NCI-H1694 (cell line): ENCODE measurements at places on chromosomes 12 and 14.

DNA sequence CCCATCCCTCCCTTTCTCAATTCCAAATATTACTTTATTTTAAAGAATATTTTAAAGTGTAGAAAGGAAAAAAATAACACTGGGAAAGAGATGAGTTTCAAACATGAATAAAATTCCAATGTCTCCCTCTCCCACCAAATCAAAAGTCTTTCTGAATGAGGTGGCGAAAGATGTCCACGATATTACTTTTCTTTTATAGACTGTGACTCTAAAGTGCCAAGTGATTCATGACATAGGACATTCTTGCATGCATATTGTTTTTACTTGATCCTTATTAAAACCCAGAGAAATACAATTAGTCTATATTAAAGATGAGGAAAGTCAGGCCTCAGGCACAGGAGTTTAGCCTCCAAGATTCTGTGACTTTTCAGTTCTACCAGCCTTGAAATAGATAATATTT is 16.0 kb upstream of the LUM start:
- no peak for DNase-seq

DNA sequence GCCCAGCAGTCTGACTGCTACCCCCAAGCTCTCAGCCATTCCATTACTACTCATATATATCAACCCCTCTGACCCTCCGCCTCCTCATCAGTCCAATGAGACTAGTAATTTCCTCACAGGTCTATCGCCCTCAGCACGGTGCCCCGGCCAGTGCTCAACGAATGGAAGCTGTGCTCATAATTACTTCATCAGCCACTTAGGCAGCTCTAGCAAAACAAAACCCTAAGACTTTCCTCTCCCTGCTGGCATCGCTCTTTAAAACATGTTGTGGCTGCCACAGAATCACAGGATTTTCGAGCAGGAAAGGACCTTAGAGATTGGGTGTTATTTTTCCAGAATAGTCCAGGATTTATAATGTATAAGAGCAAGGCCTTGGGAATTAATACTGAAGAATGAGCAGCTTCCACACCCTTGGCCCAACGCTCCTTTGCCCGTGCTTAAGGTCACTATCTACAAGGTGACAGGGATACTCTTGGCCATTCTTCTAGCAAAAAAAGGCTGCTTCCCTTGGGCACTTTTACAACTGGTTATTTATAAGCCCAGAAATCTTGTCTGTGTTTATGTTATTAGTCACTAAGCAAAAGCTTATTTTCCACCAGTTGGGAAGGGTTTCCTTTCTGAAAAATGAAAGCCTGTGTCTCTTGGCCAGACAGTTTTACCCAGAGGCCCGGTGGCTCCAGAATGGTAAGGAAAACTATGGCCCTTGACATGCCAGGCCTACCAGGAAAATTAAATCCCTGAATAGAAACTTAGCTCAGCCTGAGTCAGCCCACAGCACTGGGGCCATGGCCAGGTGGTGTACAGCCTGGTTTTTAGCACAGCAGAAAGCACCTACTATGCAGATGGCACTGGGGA is 47.9 kb downstream of the NUAK1 start:
- no peak for DNase-seq

DNA sequence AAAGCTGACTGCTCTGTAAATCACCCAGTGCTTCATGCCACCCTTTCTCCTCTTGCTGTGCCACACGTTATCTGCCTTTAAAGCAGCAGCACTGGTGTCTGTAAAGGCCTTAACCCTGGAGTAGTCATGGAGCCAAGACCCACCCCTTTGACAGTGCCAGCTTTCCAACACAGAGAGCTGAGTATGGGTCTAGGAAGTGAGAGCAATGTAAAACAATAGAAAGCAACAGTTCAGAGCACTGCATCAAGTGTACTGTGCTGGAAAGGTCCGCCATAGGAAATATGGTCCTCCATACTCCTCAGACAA is 139.5 kb downstream of the DAD1 start:
- DNase-seq, result no peak

DNA sequence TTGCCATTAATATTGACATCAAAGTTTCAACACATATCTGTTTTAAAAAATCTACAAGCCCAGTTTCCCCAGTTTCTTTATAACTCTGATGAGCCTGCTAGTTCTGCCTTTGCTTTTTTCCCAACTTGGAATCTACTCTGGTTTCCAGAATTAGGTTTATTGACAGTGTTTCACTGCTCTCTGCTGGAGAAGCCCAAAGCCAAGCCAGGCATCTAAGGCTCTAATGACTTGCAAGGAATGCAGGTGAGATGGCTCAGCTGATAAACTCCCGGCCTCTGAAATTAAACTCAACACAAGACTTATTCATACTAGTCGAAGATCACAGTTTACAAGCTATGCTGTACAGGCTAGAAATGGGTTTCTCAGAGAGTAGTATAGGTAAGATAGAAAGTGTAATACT is 54.3 kb downstream of the HMGA2 start:
- no peak for DNase-seq

GRCh38 chr12:102992720-102993119 is 35.2 kb downstream of the ASCL1 start:
- no peak for DNase-seq

GRCh38 chr12:121839106-121839992 is 19.3 kb downstream of the HPD start:
- DNase-seq, result peak; percentile 90

DNA sequence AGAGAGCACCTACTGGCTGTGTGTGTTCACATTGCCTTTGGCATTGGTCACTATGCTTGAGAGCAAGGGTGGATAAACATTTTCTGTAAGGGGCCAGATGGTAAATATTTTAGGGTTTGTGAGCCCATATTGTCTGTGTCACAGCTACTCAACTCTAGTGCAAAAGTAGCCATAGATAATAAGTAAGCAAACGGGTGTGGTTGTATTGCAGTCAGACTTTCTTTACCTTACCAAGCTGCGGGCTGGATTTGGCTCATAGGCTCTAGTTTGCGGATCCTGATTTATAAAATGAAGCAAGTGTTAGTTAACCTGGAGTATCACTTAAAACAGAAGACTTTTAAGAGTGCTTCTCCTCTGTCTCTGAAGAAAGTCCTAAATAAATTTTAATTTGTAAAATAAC is 169.0 kb downstream of the KICS2 start:
- no peak for DNase-seq

DNA sequence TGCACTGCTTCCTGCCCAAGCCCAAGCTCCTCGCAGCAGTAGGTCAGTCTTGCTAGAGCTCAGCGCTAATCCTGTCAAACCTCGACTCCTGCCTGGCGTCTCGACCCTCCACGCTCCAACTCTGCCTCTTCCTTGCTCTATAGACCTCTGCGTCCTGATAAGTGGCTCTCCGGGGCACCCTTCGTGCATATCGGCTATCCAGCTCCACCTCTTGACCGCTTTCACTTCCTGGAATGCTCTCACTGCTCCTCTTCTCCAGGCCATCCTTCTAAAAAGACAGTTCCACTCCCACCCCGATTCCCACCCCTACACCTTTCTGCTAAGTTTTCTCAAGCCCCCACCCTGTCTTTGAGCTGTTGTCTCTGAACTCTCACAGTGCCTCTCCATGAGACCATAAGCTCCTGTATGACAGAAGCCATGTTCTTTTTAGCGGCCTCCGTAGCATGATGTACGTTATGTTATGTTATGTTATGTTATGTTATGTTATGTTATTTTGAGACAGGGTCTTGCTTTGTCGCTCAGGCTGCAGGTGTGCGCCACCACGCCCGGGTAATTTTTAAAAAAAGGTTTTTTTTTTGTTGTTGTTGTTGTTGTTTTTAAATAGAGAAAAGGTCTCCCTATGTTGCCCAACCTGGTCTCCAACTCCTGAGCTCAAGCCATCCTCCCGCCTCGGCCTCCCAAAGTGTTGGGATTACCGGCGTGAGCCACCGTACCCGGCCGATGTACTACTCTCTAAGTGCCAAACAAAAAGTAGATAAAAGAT is 601 bp downstream of the COX14 start:
- DNase-seq, result no peak

GRCh38 chr12:92362785-92363184 is 217.1 kb upstream of the BTG1 start:
- DNase-seq, result no peak
